ENCODE measurements at places on chromosomes 7 and 10.

- H3K27ac ChIP-seq, result no peak overlapping the region
- H3K4me1 ChIP-seq, result no peaks in the 10 kb centered on the region
- no peaks in the 10 kb centered on the region for H3K36me3 ChIP-seq
- no peak for DNase-seq
Observed at GRCh38 chr7:41029072-41029499, 673.8 kb downstream of the INHBA start.

GRCh38 chr10:387909-388660, 252.8 kb downstream of the ZMYND11 start:
- H3K36me3 ChIP-seq, result peaks cover 23% of the 10 kb centered on the region
- no peak overlapping the region for H3K27ac ChIP-seq
- no peaks in the 10 kb centered on the region for H3K4me1 ChIP-seq
- no peak for DNase-seq
- H3K4me3 ChIP-seq, result no peak overlapping the region

DNA sequence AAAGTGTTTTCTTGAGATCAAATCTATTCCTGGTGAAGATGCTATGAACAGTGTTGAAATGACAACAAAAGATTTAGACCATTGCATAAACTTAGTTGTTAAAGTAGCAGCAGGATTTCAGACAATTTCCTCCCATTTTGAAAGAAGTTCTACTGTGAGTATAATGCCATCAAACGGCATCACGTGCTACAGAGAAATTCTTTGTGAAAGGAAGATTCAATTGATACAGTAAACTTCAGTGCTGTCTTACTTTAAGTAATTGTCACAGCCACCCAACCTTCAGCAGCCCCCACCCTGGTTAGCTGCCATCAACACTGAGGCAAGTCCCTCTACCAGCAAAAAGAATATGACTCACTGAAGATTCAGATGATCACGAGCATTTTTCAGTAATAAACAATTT, 115.2 kb downstream of the TES start:
- no peak for DNase-seq
- peaks cover 3% of the 10 kb centered on the region for H3K4me1 ChIP-seq
- H3K27me3 ChIP-seq, result no peaks in the 10 kb centered on the region
- no peaks in the 10 kb centered on the region for H3K36me3 ChIP-seq
- H3K4me3 ChIP-seq, result no peak overlapping the region
- no peak overlapping the region for H3K27ac ChIP-seq

DNA sequence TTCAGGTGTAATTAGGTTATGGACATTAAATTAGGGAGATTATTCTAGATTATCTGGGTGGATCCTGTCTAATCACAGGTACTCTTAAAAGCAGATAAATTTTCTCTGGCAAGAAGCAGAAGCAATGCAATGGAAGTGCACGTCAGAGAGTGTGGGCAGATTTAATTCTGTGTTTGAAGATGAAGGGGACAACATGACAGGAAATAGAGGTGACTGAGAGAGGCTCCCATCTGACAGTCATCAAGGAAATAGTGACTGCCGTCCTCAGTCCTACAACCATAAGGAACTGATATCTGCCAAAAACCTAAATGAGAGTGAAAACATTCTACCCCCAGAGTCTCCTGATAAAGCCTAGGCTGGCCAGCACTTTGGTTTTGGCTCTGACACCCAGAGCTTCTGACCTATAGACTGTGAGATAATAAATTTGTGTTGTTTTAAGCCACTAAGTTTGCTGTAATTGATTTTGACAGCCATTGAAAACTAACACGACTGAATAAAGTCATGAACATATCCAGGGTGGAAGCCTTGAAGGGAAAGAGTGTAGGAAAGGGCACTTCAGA, 30.5 kb upstream of the DDX50 start:
- H3K27ac ChIP-seq, result peak overlapping the region; percentile 75
- H3K36me3 ChIP-seq, result no peaks in the 10 kb centered on the region
- H3K4me3 ChIP-seq, result no peak overlapping the region

DNA sequence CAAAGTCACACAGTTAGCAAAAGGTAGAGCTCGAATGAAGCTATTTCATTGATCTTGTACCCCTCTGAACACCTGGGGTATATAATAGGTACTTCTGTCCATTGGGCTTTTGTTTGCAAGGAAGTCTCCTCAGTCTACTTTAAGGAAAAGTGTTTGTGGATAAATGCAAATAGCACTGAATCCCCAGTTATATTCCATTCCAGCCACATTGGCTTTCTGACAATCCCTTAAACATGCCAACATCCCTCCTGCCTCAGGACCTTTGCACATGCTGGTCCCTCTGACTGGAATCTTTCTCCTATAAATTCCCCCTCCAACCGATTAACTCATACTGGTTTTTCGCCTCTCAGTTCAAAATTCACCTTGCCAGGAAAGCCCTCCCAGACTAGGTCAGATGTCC, 17.1 kb downstream of the DUSP5 start:
- H3K36me3 ChIP-seq, result peaks cover 27% of the 10 kb centered on the region
- H3K27me3 ChIP-seq, result no peaks in the 10 kb centered on the region
- no peak for DNase-seq
- no peak overlapping the region for H3K4me3 ChIP-seq

- H3K4me3 ChIP-seq, result no peak overlapping the region
- no peak for DNase-seq
- peaks cover 24% of the 10 kb centered on the region for H3K27me3 ChIP-seq
- H3K4me1 ChIP-seq, result peaks cover 31% of the 10 kb centered on the region
- no peaks in the 10 kb centered on the region for H3K36me3 ChIP-seq
Observed at GRCh38 chr10:44860811-44861736, 50.1 kb upstream of the TMEM72 start.

DNA sequence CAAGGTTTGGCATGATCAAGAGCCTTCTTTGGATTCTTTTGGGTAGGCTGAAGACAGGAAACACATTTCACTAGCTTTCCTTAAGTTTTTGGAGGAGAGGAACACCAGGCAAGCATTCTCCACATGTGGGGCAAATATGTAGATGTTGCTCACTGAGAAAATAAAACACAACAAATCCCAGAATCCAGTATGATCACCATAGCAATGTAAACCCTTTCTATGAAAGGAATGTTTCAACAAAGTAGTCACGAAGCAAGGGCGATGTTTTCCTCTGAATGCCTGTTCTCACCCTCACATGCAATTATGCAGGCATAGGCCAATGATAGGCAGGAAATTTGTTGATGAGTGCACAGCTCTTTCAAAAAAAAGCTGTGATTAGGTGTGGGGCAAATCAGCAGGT, 20.5 kb upstream of the CEP41 start:
- H3K4me1 ChIP-seq, result no peaks in the 10 kb centered on the region
- no peak overlapping the region for H3K4me3 ChIP-seq
- H3K27me3 ChIP-seq, result no peaks in the 10 kb centered on the region
- H3K36me3 ChIP-seq, result no peaks in the 10 kb centered on the region
- H3K27ac ChIP-seq, result no peak overlapping the region

DNA sequence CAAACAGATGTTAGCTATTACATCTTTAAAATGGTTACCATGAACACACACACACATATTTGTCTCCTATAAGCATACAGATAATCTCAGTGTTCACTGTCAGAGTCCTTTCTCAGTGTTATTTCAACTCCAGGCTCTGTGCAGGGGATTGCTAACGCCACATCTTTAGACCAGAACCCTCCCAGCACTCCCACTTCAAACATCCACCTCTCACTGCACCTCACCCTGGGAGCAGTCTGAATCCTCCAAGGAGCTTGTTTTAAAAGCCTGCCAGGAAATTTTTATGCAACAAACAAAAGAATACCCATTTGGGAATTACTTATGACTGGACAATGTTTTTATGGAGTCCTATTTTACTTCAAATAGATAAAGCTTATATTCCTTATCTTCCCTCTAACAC, 107.4 kb downstream of the PARD3 start:
- peaks cover 32% of the 10 kb centered on the region for H3K4me1 ChIP-seq
- no peak overlapping the region for H3K27ac ChIP-seq
- no peaks in the 10 kb centered on the region for H3K36me3 ChIP-seq
- no peak overlapping the region for H3K4me3 ChIP-seq
- no peak for DNase-seq
